ENCODE measurements at places on chromosomes 5 and 9.
A peak's percentile ranks its signal among the peaks of the same experiment; 100 is the strongest.

DNA sequence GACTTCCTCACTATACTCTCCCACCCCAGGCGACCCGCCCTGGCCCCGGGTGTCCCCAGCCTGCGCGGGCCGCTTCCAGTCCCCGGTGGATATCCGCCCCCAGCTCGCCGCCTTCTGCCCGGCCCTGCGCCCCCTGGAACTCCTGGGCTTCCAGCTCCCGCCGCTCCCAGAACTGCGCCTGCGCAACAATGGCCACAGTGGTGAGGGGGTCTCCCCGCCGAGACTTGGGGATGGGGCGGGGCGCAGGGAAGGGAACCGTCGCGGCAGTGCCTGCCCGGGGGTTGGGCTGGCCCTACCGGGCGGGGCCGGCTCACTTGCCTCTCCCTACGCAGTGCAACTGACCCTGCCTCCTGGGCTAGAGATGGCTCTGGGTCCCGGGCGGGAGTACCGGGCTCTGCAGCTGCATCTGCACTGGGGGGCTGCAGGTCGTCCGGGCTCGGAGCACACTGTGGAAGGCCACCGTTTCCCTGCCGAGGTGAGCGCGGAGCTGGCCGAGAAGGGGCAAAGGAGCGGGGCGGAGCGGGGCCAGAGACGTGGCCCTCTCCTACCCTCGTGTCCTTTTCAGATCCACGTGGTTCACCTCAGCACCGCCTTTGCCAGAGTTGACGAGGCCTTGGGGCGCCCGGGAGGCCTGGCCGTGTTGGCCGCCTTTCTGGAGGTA, 2.1 kb downstream of the CA9 start:
- DNase-seq, result no peak

DNA sequence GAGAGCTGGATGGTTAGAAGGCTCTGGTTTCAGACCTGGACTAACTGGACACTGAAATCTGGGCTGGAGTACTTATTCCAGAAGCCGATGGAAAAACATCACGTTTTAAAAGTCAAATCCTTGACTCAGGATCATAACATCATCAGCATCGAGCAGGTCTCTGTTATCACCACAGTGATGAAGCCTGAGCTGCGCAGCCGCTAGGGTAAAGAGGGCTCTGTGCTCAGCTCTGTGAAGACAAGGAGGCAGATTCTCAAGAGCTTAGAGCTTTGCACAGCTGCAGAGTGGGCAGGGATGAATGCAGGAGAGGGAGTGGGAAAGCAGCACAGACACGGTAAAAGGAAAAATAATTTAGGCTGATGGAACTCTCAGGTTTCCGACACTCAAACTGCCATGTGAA, 208.8 kb upstream of the TAS2R1 start:
- DNase-seq, result no peak

DNA sequence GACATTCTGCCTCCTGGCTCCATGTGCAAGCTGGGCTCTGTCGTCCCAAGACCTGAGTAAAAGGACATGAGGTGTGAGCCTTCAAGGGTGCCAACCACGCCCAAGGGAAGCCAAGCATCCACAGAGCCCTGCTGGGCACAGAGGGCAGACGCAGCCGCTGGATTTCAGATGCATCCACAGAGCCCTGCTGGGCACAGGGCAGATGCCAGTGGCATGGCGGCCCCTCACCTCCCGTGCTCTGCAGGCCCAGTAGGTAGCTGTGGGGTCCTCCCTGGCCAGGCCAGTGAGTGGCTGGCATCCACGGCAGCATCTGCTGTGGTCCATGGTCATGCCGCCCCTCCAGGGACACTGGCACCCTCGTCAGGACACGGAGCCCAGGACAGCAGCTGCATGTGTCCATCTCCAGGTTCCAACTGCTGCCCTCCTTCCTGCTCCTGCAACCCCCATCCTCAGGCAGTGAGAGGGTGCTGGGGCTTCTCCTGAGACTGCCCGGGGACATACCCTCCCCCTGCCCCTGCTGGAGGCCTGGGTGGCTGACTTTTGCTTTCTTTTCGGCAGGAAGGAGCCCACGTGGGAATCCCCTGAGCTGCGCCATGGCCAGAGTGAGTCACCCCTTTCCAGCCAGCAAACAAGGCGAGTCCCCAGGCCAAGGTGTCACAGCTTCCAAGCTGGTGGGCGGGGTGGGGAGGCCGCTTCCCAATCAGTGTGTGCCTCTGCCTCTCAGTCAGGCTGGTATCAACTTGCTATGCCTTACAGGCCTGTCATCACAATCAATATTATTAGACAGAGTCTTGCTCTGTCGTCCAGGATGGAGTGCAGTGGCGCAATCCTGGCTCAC, 4.0 kb upstream of the TRAF2 start:
- DNase-seq, result peak; percentile 14

GRCh38 chr5:150398722-150399523, 13.8 kb downstream of the CD74 start:
- no peak for DNase-seq

- no peak for DNase-seq
Measured at GRCh38 chr9:14245901-14246525, 67.9 kb downstream of the NFIB start.

- no peak for DNase-seq
Measured at GRCh38 chr9:20316372-20316771, 305.9 kb downstream of the MLLT3 start.

Data from AML-193 (cell line).